ENCODE measurements at places on chromosomes 5 and 9.

GRCh38 chr5:113984928-113985327, 376.9 kb upstream of the KCNN2 start:
- DNase-seq, result no peak

- DNase-seq, result no peak
These were observed 21.0 kb upstream of the NPR3 start for GRCh38 chr5:32690153-32690552.

DNA sequence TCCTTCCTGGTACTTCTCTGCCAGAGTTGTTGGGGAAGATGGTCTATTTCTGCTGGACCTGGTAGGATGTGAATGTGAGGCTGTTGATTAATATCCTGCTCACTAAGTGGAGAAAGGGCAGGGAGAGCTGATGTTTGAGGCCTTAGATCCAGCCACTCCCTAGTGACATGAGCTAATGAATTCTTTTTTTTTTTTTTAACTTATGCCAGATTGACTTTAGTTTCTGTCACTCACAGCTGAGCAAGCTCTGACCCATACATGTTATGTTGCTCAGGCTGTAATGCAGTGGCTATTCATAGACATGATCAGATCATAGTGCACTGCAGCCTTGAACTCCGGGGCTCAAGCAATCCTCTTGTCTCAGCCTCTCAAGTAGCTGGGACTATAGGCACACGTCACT, 75.1 kb upstream of the SPRY4 start:
- no peak for DNase-seq

DNA sequence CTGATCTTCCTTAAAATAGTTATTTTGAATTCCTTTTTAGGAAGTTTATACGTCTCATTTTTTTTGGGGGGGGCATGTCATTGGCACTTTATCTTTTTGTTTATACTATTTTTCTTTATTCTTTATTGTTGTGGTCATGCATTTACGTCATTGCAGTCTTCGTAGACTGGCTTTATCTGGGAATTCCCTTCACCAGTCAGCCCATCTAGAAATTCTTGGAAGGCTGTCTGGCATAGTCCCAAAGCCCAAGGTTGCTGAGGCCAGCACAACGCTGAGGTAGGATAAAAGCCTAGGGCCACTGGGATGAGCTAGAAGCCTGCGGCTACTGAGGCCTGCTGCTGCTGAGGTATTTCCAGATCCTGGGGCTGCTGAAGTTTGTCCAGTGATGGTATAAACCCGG, 121.5 kb downstream of the ISOC1 start:
- no peak for DNase-seq

DNA sequence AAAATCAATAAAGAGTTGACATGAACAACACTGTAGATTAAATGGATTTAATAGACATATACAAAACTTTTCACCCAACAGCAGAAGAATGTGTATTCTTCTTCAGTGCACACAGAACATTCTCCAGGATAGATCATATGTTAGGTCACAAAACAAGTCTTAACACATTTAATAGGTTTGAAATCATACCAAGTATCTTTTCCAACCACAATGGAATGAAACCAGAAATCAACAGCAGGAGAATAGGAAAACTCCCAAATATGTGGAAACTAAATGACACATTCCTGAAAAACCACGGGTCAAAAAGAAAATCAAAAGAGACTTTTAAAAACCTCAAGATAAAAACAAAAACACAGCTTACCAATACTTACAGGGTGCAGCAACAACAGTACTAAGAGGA, 790.1 kb upstream of the ZNF608 start:
- no peak for DNase-seq

DNA sequence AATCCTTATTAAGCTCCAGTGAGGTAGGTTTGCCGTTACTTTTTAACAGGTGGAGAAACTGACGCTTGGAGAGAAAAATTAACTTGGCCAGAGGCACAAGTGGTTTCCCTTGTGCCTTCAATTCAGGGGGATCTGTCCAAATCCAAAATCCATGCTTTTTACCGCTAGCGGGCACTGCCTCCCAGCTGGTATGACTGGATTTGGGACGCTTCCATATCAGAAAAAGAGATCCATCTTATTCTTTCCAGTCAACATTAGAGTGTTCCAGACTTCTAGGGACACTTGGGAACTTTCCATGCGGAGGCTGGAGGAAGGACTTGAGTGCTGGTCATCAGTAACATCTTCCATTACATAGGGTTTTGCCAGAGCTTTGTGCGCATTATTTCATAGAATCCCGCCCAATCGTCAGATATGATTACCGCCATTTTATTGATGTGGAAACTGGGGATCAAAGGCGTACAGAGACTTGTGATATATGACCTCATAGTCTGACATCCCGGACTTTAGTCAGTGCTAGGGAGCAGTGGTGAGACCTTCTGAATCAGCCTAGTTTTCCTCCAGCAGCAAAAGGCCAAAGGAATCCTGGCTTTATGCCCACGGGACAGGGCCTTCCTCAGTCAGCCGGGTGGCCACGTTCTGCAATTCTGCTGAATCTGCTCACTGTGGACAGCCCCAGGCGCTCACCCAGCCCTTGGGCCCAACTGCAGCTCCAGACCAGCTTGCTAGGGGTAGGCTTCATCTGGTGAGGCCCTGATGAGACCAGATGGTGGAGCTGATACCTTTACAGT, 1.1 kb upstream of the GNPDA1 start:
- no peak for DNase-seq

DNA sequence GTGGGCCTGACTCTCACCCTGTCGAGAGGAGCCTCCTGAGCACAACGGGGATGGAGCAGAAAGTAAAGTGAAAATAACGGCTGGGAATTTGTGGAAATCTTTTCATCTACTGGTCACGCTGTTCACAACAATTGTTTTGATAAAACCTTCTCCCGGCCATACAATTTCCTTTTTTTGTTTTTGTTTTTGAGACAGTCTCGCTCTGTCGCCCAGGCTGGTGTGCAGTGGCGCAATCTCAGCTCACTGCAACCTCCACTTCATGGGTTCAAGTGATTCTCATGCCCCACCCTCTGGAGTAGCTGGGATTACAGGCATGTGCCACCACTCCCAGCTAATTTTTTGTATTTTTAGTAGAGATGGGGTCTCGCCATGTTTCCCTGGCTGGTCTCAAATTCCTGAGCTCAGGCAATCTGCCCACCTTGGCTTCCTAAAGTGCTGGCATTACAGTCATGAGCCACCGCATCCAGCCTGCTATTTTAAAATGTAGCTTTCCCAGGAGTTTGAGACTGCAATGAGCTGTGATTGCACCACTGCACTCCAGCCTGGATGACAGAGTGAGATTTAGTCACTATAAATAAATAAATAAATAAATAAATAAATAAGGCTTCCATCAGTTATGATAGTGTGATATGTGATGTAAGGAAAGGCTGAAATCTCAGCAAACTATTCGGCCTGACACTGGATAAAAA, 73.5 kb upstream of the PTGER4 start:
- no peak for DNase-seq

GRCh38 chr9:77935974-77936373, 95.6 kb downstream of the GNAQ start:
- DNase-seq, result no peak

- no peak for DNase-seq
These were observed 15.4 kb upstream of the NPR2 start for GRCh38 chr9:35776018-35776417.

- no peak for DNase-seq
These were observed 158.8 kb downstream of the CRB2 start for GRCh38 chr9:123514766-123515165.

GRCh38 chr9:79208791-79209396, 362.9 kb upstream of the TLE4 start:
- DNase-seq, result no peak

GRCh38 chr9:4549751-4550295, 59.6 kb downstream of the SLC1A1 start:
- DNase-seq, result no peak

DNA sequence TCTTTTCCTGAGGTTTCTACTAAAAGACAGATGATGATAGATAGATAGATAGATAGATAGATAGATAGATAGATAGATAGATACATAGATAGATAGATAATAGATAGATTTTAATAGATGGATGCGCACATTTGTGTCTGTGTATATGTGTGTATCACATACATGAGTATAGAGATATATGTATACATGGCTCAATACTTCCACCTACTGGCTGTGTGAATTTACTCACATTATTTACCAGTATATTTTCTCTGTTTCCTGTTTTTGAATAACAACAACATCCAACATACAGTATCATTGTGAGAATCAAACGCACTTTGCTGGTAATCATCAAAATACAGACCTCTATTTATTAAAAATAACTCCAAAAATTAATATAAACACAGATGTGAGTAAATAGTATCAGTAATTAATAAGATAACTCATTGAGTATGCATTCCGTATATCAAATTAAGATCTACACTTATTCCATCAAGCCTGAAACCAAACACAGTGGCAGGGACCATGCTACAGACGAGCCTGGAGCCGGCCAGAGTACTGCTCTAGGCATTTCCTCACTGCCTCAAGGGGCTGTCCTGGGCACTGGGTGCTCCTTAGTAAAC, 338.0 kb downstream of the SEMA5A start:
- DNase-seq, result no peak
